Stimulated activated CD8-positive, alpha-beta memory T cell treated with anti-CD3 and anti-CD28 coated beads, Interleukin-7, amount 100 ng/mL, for 48 hours (primary cell): ENCODE measurements at places on chromosomes 1 and 21.

GRCh38 chr1:45026446-45026845 is 14.4 kb downstream of the UROD start:
- DNase-seq, result no peak

DNA sequence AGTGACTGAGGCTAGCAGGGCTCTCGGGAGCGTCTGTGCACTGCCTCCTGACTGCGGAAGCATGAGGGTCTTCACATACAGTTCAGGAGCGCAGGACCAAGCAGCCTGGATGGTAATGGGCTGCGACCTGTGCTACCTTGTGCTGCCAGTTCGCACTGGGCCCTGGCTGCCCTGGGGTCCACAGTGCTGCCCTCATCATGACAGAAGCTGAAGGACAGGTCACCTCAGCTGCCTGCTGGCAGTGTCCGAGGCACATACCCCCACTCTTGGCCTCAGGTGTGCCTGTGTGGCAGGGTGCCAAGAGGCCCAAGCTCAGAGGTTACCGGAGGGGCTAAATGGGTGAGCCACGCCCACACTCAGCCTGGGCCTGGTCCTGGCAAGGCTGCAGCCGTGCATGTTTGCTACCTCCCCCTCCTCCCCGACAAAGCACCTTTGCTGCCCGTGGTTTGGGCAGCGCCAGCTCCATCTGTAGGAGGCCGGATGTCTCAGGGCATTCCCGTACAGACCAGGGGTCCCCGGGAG is 4.4 kb downstream of the JMJD4 start:
- no peak for DNase-seq

DNA sequence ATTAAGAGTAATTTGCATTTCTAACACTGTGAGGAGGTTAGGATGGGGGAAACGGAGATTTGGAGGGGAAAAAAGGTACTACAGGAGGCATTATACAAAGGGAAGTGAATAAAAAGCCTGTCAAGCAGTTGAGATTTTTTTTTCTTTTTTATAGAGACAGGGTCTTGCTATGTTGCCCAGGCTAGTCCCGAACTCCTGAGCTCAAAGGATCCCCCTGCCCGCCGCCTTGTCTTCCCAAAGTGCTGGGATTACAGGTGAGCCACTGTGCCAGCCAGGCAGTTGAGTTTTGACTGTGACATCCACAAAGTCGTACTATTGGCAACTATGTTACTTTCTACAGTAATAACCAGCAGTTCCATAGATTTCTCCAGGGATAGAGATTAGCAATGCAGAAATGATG is 2.6 kb downstream of the CLCC1 start:
- no peak for DNase-seq

DNA sequence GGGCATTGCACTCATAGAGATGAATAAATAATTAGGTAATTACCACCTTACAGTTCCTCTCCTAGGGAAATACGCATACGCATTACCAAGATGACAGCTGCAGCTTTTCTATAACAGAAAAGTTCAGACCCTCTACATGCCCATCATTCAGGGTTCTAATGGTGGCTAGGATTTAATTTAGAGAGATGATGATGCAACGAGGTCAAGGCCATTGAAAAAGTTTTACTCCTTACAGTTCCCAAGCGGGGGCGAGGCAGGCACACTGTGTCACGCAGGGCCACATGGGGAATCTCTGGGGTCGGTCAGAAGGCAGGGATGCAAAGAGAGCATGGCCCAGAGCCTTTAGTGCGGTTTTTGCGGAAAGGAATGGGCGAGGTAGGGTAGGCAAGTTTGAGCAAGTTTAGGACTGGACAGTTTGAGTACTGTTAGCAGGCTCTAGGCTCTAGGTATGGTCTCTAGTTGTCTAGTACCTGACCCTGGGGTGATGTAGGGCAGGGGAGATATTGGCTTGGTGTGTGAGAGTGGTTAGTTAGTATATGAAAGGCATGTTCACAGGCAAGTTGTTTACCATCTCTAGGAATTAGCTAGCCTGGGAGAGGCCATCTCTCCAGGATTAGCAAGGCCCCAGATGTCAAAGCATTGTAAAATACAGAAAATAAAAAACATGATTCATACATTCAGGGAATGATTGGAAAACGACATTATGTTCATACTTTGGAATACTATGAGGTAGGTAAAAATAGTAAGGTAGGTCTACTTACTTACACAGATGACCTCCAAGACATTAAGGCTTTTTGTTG is 29.6 kb upstream of the ID3 start:
- DNase-seq, result no peak

- no peak for DNase-seq
Measured at GRCh38 chr1:245148861-245149260, 5.9 kb upstream of the KIF26B start.
